ENCODE measurements at places on chromosomes 13 and 19.

DNA sequence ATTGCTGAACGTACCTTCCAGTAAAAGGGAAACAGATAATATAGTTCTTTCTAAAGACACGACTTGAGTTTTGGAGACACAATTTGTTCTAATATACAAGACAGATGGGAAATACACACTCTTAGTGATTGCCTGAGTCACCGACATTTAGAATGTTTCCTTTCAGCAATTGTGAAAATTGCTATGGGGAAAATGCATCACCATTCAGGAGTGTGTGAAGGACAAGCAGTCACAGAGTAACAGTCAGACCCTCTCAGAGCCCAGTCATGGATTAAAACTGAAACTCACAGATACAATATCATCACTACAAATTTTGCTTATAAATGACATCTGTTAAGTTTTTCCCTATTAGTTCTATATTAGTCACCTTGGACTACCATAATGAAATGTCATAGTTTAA is 286.1 kb downstream of the SPRY2 start:
- DNase-seq, result no peak

DNA sequence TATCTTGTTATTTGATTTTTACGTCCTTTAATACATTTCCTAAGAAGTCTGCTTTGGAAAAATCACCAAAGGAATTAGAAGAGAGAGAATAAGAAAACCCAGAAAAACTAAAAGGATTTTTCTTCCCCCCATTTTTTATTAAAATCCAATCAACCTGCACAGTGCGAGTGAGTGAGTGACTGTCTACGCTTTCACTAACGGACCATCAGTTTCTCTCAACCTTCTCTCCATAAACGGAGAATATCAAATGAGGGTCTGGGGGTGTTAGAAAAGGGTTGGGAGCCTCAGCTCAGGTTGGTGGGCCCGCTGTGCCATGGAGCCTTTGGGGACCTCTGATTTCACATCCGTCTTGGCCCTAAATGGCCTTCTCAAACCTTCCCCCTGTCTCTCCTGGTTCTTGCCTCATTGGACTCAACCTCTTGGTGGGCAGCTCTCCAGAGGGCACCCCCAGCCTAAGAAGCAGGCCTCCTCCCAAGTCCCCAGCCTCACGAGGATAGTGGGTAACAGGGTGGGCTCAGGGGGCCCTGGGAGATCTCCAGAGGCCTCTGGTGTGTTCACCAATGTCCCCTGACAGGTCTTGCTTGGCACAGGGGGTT is 763 bp upstream of the LRP3 start:
- DNase-seq, result no peak

- DNase-seq, result no peak
These were observed 156.8 kb downstream of the RGCC start for GRCh38 chr13:41613984-41614661.

DNA sequence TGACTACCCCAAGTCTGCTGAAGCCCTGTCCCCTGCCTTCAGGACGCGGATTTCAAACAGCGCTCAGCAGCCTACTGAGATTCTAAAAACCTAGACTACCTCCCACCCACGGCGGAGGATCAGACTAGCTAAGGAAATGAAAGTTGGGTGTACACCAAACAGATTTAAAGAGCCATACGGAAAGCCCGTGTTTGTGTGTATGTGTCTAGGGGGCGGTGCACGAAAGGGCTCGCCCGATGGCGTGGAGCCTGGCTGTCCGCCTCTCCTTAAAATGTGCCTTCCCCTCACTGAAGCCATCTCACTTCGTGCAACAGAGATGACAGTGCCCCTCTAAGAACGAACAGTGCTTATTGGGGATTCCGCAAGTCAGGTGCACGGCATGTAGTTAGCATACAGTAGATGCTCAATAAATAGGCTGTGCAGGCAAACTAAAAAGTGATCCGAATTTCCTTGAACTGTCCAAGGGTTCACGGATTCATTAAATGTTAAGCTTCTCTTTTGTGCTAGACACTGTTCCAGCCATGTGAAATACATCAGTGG is 639 bp downstream of the LENG1 start:
- no peak for DNase-seq

DNA sequence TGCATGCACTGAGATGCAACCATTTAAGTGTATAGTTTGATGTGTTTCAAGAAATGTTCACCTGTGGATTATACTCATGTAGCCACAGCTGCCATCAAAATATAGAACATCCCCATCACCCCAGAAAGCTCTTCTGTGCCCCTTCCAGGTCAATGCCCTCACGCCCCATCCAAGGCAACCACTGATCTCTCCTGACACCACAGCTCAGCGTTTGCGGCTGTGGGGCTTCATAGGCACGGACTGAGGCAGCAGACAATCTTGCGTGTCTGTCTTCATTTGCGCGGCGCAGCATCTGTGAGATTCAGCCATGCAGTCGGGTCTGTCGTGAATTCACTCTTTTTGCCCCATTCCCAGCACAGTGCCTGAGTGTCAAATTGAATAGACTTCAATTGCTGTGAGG is 153.8 kb upstream of the UQCRFS1 start:
- DNase-seq, result no peak

- DNase-seq, result no peak
These were observed 41.5 kb upstream of the ADGRE5 start for GRCh38 chr19:14339741-14340140.

DNA sequence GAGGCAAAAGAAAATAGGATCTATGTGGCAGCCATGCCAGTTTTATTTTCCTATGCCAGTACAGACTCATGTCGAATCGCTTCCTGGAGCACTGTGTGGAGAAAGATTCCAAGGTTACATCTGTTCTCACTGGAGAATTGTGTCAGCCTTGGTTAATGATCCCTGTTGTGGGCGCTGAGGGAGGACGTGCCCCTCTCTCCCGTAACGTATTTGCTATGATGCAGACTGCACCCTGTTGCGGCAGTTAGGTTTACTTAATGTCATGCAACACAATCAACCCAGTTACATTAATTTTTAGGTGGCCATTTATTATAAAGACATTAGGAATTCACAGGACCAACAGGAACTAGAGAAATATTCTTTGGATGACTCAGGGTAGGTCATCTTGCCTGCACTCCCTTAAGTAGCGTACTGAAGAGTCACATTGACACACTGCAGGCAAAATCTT is 892.9 kb downstream of the EFNB2 start:
- no peak for DNase-seq

- DNase-seq, result no peak
These were observed 526.2 kb downstream of the UQCRFS1 start for GRCh38 chr19:28686756-28687155.

DNA sequence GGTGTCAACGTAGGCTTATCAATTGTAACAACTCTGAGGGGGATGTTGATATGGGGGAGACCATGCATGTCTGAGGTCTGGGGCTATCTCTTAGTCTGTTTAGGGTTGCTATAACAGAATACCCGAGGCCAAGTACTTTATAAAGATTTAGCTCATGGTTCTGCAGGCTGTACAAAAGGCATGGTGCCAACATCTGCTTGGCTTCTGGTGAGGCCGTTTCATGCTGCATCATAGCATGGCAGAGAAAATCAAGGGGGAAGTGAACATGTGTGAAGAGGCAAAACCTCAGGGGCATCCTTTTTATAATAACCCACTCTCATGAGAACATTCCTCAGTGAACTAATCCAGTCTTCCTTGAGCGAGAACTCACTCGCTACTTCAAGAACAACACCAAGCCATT is 353.8 kb downstream of the ENOX1 start:
- no peak for DNase-seq

GRCh38 chr19:33194886-33195644 is 935 bp downstream of the LRP3 start:
- DNase-seq, result no peak

DNA sequence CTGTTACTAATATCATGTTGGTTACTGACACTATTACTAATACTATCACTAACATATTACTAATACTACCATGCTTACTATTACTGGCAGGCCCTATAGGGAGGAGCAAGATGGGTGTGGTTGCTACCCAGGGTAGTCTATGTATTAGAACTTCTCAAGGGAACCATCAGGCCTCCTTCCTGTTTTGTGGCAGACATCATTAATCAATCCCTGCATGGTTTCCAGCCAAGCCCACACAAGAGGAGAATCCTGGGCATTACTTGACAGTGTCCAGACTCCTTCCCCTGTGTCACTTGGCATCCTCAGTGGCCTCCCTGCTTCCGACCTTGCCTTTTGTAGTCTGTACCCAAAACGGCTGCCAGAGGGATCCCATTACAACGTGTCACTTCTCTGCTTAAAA is 8.9 kb downstream of the HAS1 start:
- no peak for DNase-seq

DNA sequence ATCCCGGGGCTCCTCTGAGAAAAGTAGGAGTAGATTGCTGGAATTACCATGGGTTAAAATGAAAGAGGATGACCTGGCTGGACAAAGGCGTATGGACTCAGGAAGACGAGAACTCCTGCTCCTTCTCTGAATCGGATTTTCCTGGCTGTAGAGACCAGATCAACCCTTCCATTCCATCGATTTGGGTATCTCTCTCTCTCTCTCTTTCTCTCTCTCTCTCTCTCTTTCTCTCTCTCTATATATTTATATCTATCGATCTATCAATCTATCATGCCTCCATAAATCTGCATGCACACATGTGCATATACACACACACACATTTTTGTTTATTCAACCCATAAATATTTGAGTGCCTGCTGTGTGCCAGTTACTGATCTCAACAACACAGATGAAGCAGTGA is 234.9 kb downstream of the LMO7 start:
- DNase-seq, result no peak
